Stimulated activated CD8-positive, alpha-beta memory T cell treated with anti-CD3 and anti-CD28 coated beads, Interleukin-7, amount 100 ng/mL, for 1 hour (primary cell): ENCODE measurements at places on chromosomes 1 and 21.

DNA sequence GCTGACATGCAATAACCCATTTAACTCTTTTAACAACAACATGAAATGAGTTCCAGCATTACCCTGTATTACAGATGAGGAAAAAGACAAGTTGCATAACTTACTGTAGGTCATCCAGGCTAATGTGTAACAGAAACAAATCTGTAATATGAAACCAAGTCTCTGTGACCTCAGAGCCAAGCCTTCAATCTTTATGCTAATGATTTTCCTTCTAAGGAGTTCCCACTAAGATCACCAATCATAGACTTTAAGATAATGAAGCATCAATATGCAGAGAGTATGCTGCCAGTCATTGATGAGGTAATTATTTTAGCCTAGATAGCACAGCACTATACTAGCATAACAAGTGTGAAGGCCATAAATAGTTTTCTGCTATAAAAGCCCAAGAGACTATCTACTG lies 35.6 kb upstream of the RNPC3 start:
- no peak for DNase-seq

DNA sequence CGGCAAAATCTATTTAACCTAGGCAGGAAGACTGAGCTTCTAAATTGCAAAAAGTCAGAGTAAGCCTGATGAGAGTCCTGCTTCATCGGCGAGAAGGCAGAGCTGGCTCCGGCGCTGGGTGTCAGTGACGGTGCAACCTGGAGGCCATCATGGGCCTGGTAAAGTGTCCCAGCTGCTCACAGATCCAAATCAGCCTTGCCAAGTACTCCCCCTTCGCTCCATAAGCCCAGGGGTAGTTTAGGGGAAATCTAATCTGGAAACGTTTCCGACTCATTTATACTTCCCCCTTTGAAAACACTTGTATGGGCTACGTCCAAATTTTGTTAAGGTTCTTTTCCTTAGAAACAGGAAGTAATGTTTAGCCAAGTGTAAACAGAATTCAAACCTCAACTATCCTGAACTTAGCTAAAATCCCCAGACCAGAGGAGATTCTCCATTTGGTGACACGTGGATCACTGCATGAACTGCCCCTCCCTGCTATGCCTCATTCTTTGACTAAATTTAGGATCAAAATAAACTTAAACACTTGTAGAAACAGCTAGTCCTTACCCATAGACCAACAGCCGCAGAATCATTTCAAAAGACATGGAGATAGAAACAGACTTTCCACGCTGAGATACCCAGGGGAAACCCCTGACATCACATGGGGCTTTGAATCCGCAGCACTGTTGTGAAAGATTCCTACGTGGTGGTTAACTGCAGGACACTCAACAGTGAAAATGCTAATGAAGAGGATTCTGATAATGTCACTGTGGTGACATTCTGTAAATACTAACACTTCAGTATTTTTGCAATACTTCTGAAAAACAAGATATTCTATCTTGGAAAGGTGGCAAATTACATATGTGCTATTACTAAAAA lies 172.7 kb downstream of the TGFBR3 start:
- peak; percentile 42 for DNase-seq

- no peak for DNase-seq
Measured at GRCh38 chr1:90730243-90731022, 13.3 kb upstream of the BARHL2 start.

GRCh38 chr1:43537423-43538142 lies 6.9 kb downstream of the PTPRF start:
- DNase-seq: no peak

DNA sequence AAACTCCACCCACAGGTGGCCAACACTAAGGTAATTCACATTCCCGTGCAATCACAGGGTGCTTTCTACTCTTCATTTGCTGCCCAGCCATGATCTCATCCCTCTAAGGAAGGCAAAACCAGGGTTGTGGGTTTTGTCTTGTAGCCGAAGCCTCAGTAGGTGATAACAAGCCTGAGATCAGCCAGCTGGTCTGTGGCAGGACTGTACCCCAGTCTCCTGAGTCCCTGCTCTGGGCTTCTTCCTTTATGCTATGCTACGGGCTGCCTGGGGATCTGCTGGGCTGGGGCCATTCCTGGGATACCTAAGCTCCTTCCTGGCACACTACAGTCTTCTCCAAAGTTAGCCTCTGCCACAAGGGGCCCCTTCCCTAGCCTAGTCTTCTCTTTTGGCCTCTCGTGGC lies 9.8 kb downstream of the PPFIA4 start:
- DNase-seq: no peak

DNA sequence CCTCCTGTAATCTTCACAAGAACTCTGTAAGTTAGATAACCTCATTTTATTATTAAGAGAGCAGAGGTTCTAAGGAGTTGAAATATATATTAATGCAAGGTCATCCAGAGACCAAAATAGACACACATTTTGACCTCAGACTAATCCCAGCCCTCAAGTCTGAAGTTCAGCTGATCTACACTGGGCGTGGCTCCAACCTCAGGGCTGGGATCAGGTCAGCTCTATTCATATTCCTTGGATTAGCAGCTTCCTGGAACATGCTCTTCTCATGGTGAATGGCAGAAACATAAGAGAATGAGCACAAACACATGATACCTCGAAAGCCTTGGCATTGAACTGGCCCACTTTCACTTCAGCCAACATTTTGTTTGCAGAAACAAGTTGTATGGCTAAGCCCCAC lies 200.8 kb upstream of the ST6GALNAC5 start:
- no peak for DNase-seq

- no peak for DNase-seq
Measured at GRCh38 chr1:154423304-154423987, 18.3 kb downstream of the IL6R start.

DNA sequence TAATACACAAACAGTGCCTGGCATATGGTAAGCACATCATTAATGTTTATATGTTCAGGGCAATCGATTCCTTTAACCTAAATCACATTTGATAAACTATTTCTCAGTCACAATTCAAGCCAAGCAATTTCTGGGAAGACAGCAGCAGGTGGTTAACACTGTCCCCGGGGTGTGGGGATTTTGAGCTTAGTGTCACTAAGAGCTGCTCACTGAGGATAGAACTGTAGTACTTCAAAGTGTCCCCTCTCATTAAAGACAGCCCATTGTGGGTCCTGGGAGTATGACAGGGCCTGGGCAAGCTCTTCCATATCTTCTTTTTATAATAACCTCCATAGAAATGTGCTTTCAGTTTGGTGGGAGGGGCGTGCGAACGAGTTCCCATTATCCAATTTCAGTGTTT lies 8.4 kb upstream of the GALNT2 start:
- DNase-seq: no peak

DNA sequence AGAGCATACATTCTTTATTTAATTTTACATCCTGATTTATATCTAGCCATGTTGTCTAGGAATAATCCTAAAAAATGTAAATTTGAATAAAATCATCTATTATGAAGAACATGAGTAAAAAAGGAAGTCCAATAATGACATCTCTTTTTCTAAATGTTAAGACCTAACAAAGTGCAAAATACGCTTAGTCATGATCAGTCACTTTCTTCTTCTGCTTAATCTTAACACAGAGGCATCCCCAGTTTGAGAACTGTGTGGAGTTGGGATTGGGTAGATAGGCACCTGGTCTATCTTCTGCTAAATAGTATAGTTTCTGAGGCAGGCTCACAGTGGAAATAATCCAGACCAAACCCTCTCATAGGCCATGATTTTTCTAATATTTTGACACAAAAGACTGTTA lies 311.7 kb upstream of the LRRC7 start:
- DNase-seq: no peak

DNA sequence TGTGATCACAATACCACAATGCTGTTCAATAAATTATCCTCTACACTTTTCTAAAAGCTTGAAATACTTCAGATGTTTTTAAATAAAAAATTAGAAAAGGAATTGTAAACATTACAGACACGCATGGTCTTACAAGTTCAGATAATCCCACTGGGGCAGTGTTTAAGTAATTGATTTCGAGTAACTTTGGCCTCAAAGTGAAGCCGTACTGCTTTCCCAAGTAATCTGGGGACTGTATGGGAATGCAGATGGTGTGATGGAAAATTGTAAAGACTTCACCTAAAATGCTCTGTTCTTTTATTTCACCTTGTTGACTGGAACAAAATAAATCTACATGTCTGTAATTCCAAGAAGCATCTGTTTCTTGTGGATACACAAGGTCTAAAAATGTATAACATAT lies 401.7 kb upstream of the LYPLAL1 start:
- no peak for DNase-seq

DNA sequence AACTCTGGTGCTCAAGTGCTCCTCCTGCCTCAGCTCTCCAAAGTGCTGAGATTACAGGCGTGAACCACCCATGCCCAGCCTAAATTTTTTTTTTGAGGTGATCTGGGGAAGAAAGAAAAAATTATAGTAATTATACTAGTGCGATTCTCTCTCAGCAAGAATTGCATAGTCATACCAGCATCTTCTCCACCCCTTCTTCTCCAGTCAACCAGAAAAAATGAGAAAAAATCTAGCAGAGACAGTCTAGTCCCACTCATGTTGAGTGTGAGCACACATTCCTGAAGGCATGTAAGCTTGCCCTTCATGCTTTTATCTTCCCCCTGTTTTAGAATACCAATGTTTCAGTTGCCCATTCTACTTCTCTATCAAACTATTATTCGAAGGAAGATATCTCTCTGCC lies 207.6 kb downstream of the S1PR1 start:
- DNase-seq: no peak

DNA sequence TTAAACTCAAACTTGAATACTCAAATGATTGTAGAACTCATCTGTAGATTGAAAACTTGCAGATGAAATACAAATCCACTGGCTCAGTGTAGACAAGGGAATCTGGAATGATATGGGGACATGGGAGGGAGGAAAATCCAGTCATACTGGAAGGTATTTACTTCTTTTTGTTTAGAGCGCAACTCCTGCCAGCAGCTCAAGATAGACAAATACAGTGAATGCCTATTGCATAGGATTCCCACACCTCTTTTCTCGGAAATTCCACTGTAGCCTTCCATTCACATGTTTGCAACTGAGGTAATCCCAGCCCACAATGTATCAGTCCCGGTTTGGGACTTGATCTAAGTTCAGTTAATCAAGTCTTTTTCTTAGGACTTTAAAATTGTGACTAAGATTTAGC lies 311.2 kb downstream of the PTPRC start:
- DNase-seq: no peak

GRCh38 chr1:174017231-174017970 lies 4.8 kb downstream of the RC3H1 start:
- DNase-seq: no peak

- no peak for DNase-seq
Measured at GRCh38 chr1:215023155-215023832, 59.2 kb upstream of the KCNK2 start.

GRCh38 chr21:15856813-15857212 lies 127.0 kb downstream of the USP25 start:
- DNase-seq: no peak

- DNase-seq: no peak
Measured at GRCh38 chr1:200960236-200960947, 63.1 kb downstream of the KIF21B start.

GRCh38 chr1:22331618-22332423 lies 119.8 kb upstream of the ZBTB40 start:
- no peak for DNase-seq

- no peak for DNase-seq
Measured at GRCh38 chr1:11407301-11407994, 71.5 kb upstream of the DISP3 start.

GRCh38 chr1:48206371-48206770 lies 16.1 kb upstream of the SLC5A9 start:
- DNase-seq: no peak

DNA sequence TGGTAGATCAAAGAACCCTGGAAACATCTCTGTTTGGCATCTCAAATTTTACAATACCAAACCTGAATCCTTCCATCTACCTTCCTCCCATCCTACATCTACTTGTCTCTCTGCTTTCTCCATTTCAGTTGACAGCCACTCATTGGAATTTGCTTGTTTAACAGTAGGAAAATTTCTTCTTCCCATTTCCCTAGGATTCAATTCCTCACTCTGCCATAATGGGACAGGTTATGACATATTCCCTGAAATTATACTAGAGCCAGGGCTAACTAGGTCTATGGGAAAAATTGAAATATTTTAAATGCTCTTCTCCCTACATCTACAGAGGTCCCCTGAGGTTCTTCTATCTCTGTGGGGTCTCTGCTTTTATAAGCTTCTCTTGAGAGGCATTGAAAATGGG lies 257.7 kb downstream of the KCNH1 start:
- DNase-seq: no peak

DNA sequence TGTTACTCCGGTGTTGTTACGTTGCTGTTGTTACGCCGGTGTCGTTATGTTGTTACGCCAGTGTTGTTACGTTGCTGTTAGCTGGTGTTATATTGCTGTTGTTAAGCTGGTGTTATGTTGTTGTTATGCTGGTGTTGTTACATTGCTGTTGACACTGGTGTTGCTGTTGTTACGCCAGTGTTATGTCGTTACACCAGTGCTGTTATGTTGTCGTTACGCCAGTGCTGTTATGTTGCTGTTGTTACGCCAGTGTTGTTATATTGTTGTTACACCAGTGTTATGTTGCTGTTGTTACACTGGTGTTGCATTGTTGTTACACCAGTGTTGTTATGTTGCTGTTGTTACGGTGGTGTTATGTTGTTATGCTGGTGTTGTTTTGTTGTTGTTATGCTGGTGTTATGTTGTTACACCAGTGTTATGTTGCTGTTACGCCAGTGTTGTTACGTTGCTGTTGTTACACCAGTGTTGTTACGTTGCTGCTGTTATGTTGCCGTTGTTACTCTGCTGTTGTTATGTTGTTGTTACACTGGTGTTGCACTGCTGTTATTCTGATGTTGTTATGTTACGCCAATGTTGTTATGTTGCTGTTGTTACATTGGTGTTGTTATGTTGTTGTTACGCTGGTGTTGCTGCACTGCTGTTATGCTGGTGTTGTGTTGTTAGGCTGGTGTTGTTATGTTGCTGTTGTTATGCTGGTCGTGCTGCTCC lies 25.6 kb downstream of the H6PD start:
- no peak for DNase-seq

GRCh38 chr1:235067396-235068157 lies 61.1 kb downstream of the TOMM20 start:
- DNase-seq: no peak

- no peak for DNase-seq
Measured at GRCh38 chr1:36706416-36706815, 223.7 kb upstream of the CSF3R start.

GRCh38 chr1:184181044-184181443 lies 129.5 kb downstream of the TSEN15 start:
- DNase-seq: no peak

GRCh38 chr1:31266547-31266946 lies 26.9 kb upstream of the NKAIN1 start:
- no peak for DNase-seq

- no peak for DNase-seq
Measured at GRCh38 chr1:54861070-54861761, 25.8 kb downstream of the DHCR24 start.

GRCh38 chr21:31455506-31455905 lies 111.4 kb upstream of the TIAM1 start:
- no peak for DNase-seq
